Type B pancreatic cell (in vitro differentiated cells): ENCODE measurements at places on chromosomes 5 and 9. TPM values are rescaled to one million over a fixed set of nuclear protein-coding genes. Genes with fewer than 3 reads are reported as not detected.

Gene PAEP
- total RNA-seq = not detected in 2 replicates

DNA sequence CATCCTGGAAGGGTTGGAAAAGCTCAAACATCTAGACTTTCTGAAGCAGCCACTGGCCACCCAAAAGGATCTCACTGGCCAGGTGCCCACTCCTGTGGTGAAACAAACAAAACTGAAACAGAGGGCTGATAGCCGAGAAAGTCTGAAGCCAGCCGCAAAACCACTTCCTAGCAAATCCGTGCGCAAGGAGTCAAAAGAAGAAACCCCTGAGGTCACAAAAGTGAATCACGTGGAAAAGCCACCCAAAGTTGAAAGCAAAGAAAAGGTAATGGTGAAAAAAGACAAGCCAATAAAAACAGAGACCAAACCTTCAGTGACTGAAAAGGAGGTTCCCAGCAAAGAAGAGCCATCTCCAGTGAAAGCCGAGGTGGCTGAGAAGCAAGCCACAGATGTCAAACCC, 87.6 kb downstream of the MAP1B start:
- peaks cover 79% of the 10 kb centered on the region for H3K36me3 ChIP-seq
- H3K27me3 ChIP-seq = no peaks in the 10 kb centered on the region
- H3K4me1 ChIP-seq = peaks cover 4% of the 10 kb centered on the region
- H3K27ac ChIP-seq = no peak overlapping the region
- H3K4me3 ChIP-seq = no peak overlapping the region

GRCh38 chr9:37273595-37273994, 148.9 kb upstream of the GRHPR start:
- no peak overlapping the region for H3K27ac ChIP-seq
- peaks cover 13% of the 10 kb centered on the region for H3K36me3 ChIP-seq
- no peak for DNase-seq
- H3K27me3 ChIP-seq = no peaks in the 10 kb centered on the region

DNA sequence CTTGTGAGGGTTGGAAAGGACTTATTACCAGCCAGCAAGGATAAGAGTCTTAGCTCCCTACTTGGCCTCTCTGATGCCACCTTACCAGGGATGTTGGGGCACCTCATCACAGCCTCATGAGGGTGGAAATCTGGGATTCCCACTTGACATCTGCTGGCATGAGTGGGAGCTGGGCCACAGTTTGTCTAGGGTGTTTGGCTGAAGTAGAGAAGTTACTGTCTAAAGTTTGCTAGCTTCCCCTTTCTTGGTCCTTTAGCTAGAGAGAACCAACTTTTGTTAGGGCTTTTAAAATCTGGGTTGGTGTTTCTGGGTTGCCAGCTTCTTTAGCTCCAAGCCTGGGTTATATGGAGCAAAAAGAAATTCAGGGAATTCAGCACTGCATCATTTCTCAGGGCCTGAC, 57.5 kb upstream of the GNA14 start:
- H3K36me3 ChIP-seq = no peaks in the 10 kb centered on the region
- peaks cover 5% of the 10 kb centered on the region for H3K4me1 ChIP-seq
- no peaks in the 10 kb centered on the region for H3K27me3 ChIP-seq
- H3K4me3 ChIP-seq = no peak overlapping the region
